ENCODE measurements at places on chromosomes 13 and 19.

DNA sequence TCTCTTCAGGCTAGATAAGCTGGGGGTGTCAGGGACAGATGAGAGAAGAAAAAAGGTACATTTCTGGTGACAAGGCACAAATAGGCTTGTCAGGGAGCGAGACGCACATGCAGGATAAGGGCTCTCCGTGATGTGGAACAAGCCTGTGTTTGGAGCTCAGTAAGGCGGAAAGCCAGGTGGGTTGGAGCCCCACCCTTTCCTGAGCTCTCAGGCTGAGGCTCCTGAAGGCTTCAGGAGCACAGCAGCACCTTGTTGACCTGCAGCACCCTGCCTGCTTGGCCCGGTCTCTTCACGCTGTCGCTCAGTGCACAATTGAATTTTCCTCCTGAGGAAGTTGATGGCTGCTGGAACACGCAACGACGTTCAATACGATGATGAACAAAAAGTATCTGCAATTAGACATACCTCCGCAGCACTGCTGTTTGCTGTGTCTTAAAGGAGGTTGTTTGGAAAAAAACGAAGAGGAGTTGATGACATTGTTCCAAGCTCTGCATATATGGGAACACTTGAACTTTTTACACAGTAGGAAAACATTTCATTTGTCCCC lies 29.3 kb downstream of the SERP2 start:
- no peak for DNase-seq

DNA sequence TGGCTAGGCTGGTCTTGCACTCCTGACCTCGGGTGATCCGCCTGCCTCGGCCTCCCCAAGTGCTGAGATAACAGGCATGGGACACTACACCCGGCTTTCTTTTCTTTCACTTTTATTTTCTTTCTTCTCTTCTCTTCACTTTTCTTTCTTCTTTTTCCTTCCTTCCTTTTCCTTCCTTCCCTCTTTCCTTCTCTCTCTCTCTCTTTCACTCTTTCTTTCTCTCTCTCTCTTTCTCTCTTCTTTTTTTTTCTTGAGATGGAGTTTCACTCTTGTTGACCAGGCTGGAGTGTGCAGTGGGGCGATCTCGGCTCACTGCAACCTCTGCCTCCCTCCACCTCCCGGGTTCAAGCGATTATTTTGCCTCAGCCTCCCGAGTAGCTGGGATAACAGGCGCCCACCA lies 812 bp upstream of the ZNF493 start:
- DNase-seq = no peak

- DNase-seq = peak; percentile 81
Observed at GRCh38 chr13:43848001-43848649, 31.4 kb downstream of the CCDC122 start.

- peak; percentile 24 for DNase-seq
Observed at GRCh38 chr19:4206818-4207484, 22.4 kb upstream of the EBI3 start.

- DNase-seq = peak; percentile 22
Observed at GRCh38 chr19:44212866-44213346, 574 bp downstream of the ZNF227 start.

GRCh38 chr19:22832031-22832762 lies at the start of gene ZNF723:
ZNF723 (plus strand) TSS chr19:22832291; CDS start chr19:22832380, 89 bp downstream.
- no peak for DNase-seq

DNA sequence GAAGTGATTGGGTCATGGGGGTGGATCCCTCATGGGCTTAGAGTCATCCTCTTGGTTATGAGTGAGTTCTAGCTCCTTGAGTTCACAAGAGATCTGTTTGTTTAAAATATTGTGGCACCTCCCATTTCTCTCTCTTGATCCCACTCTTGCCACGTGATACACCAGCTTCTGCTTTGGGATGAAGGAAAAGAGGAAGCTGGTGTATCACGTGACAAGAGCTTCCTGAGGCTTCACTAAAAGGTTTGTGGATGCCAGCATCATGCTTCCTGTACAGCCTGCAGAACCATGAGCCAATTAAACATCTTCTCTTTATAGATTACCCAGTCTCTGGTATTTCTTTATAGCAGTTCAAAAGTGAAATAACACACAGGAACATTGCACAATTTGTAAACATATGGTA lies 352.5 kb upstream of the ATXN8OS start:
- no peak for DNase-seq

GRCh38 chr13:76813891-76814290 lies 72.3 kb downstream of the KCTD12 start:
- no peak for DNase-seq

DNA sequence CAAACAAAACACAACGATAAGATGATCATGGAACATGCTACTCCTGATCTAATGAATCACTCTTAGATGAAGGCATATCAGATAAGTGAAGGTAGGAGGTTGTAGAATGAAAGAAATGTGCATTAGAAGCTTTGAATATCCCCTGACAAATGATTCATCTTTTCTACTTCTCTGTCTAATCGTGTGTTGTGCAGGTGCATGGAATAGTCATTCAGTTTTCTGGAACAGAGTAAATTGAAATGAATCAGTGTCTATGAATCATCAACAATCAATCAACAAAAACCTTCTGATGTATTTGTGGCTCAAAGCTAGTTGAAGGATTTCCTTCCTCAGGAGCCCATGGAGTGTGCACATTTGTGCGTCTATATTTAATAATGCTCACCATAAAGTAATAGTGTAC lies 1290.4 kb upstream of the PCDH20 start:
- no peak for DNase-seq

- no peak for DNase-seq
Observed at GRCh38 chr19:39797083-39797482, 18.4 kb downstream of the LEUTX start.

- peak; percentile 95 for DNase-seq
Observed at GRCh38 chr19:8342684-8343482, at the start of gene KANK3. KANK3 (minus strand) TSS chr19:8343262; CDS start chr19:8337828, 5,434 bp downstream.

GRCh38 chr13:65872448-65872847 lies 1357.7 kb downstream of the PCDH9 start:
- DNase-seq = no peak

DNA sequence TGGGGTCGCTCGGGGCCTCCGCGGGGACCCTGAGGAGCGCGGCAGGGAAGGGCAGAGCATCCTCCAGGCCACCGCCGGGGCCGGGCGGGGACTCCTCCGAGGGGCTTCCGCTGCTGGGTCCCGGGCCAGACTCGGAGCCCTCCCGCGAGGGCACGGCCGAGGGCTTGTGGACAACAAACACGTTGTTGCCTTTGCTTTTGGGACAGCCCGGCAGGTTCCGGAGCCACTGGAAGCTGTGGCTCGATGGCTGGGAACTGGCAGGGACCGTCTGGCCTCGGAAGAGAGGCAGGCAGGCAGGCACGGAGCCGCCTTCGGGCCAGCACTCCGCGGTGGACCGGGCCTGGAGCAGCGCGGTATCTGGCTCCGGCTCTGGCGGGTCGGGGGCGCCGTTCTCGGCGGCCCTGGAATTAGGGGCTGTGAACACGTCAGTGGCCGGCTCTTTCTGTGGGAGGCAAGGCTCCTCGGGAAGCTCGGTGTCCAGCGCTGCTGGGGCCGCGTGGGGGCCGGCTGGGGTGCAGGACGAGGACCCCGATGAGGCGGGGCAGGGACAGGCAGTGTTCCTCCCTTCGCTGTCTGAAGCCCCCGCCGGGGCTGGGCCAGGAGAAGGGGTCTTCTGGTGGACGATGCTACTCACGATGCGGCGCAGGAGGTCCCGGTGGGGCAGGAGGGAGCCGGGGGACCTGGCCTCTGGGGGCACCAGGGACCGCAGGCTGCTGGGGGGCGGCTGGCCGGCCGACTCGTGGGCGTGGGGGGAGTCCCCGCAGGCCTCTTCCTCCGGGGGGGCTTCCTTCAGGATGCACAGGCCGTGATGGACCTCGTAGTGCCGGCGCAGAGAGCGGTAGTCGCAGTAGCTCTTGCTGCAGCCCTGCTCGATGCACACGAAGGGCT lies 27.6 kb downstream of the ZNF541 start:
- DNase-seq = no peak

- peak; percentile 10 for DNase-seq
Observed at GRCh38 chr19:24074720-24075454, 12.1 kb upstream of the ZNF254 start.

- DNase-seq = no peak
Observed at GRCh38 chr19:29303069-29303718, 90.2 kb upstream of the UQCRFS1 start.

DNA sequence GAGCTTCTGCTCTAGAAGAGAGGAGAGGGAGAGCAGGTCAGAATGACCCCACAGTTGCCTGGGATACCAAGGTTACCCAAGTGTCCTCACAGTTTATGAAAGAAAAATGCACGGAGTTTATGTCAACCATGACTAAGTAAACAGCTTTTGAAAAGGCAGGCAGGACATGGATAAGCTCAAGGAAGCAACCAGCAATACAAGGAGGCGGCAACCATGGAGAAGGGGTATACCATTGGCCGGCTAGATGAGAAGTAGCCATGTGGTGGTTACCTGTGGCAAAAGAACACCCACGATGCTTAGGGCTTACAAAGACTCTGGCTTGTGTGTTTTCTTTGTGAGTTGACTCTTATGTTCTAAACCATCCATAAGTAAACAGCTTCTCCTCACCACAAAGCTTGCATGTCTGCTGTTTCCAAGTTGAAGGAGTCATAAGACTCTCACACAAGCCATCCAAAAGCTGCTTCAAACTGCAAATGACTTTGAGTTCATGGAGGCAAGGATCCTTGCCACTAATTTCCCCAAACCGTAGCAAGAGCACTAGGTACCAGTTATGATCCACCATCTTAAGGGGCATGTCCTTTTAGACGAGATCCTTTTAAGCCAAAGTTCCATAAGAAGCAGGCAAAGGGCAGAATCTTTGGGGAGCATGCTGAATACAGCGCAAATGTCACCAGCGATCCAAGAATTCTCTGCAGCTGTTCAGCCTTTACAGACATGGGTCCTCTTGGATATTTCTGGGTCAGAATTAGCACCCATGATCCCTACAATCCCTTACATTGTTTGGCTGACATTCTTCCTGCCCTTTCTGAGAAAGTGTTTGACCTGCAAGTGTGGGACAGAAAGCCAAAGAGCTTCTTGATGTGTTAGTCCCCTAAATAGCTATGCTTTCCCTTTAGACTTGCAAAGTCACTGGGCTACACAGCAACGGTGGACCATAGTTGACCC lies 74.8 kb upstream of the IPO5 start:
- DNase-seq = no peak

DNA sequence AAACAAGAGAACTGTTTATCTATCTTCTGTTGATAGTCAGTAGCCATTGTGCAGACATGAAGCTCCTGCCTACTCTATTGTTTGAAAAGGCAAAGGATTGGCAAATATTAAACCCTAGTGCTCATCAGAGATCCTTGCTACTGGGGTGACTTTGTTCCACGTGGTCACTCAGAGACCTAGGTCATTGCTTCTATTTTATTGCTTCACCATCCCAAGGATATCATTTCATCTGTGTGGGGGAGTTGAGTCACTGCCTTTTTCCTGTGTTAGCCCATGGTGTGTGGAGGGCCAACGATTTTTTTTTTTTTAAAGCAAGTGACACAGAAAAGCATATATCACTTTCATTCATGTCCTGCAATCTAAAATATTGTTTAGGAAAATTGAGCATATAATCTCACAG lies 254.1 kb upstream of the RXFP2 start:
- no peak for DNase-seq

- no peak for DNase-seq
Observed at GRCh38 chr13:107251341-107251740, 683.4 kb upstream of the ARGLU1 start.

DNA sequence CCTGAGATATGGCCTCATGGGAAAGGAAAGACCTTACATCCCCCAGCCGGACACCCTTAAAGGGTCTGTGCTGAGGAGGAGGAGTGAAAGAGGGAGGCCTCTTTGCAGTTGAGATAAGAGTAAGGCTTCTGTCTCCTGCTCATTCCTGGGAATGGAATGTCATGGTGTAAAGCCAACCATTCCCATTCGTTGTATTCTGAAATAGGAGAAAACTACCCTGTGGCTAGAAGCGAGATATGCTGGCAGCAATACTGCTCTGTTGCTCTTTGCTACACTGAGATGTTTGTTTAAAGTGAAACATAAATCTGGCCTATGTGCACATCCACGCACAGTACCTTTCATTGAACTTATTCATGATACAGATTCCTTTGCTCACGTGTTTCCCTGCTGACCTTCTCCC lies 783 bp upstream of the ZNF587B start:
- no peak for DNase-seq

- no peak for DNase-seq
Observed at GRCh38 chr13:97766749-97767148, 186.7 kb upstream of the IPO5 start.

DNA sequence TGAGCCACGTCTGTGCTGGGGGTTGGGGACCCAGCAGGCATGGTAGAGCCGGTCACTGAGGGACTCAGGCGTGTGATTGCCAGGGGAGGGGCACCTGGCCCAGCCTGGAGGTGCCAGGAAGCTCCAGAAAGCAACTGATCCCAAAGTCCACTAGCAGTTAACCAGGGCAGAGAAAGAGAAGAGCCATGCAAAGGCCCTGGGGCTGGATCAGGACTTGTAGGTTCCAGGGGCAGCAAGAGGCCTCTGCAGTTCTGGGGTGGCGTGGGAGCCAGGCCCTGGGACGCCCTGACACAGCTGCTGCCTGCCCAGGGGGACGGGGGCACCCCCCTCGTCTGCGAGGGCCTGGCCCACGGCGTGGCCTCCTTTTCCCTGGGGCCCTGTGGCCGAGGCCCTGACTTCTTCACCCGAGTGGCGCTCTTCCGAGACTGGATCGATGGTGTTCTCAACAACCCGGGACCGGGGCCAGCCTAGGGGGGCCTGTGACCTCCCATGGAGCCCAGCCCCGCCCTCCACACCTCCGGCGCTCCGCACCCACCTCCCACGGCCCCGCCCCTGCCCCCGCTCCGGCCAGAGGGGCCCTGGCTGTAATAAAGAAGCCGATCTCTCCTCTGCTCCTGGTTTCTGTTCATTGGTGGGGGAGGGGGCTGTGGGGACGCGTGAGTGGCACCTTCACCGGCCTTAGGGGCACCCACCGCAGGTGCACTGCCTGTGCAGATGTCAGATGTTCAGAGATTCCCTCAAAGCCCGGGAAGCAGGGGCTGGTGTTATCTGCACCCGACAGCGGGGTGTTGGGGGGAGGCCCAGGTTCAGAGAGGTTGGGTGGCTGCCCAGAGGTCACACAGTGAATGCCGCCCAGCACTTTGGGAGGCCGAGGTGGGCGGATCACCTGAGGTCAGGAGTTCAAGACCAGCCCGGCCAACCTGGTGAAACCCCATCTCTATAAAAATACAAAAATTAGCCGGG lies 4.1 kb downstream of the AZU1 start:
- DNase-seq = no peak

GRCh38 chr19:15812060-15812722 lies 3.3 kb downstream of the OR10H1 start:
- no peak for DNase-seq

Measured in suppressor macrophage treated with lipopolysaccharide for 1 hour (primary cell).